ENCODE measurements at places on chromosomes 5 and 9.

GRCh38 chr9:129282731-129283211 is 104.7 kb upstream of the IER5L start:
- DNase-seq = no peak

GRCh38 chr5:77181173-77181572 is 29.3 kb upstream of the PDE8B start:
- no peak for DNase-seq

GRCh38 chr5:175680020-175680419 is 22.1 kb downstream of the HRH2 start:
- DNase-seq = no peak

DNA sequence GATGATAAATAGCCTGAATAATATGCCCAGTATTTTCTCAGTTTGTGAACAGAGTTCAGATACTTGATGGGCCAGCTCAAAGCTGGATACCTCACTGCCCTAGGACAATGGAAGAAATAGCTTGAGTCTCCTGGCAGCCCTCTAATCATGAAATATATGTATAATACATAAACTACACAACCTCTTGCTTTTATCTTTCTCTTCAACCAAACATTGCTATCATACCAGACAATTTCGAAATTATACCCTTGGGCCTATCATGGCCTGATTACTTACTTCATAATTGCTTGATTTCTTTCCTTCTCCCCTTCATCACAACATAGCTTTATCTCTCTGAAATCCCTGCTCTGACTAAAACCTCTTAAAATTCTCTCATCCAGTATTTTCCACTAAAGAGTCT is 1144.9 kb upstream of the C9orf72 start:
- no peak for DNase-seq

DNA sequence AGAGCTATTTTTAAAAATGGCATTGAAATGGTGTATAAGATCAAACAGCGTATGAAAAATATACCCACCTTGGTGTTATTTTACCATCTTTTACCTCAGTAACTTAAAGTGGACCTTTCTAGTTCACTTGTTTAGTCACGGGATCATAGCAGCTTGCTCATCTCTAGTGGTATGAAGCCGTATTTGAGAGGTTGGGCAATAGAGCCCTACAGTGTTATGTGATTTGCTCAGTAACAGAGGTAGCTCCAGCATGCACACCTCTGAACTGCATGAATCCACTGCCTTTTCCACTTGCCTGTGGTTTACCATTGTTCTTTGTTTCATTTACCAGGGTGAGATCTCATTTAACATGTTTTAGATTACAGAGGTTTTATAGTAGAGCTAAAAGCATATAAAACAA is 134.4 kb downstream of the ATG10 start:
- DNase-seq = no peak

DNA sequence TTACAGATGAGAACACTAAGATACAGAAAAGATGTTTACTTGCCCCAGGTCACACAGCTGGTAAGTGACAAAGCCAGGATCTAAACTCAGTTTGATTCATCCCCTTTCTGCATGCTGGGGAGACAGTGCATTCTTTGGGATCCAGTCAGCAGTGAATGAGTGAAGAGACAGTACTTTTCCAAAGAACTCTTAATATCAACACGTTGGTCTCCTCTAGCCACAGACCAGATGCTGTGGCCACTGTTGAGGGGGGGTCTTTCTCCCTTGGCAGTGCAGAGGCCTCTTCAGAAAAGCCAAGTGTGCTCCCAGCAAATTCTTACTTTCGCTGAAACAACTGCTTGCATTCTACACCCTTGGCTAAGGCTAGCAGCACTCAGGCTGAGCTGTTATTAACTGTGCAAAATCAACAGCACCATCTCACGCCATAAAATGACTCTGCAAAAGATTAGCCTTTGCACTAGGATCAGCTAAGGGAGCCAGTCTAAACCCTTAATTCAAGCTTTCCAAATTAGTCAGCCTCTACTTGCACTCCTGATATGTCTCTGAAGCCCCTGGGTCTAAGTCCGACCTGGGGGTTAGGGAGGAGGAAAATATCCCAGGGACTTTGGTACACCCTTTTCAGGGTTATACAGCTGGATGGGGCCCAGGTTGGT is 4.8 kb upstream of the TMEM171 start:
- DNase-seq = no peak

DNA sequence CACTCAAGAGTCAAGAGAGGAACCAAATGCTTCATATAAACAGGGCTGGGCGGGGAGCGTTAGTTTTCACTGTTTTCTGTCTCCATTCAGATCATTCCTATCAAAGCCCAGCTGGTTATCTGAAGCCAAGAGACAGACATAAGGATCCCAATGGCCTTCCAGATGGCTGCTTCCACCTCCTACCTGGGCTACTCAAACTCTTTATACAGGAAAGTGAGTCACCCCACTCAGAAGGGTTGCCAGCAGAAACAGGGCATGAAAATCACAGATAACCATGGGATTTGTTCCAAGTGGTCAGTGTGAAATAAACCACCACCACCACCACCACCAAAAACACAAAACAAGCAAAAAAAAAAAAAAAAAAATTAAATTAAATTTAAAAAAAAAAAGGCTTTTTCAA is 5.5 kb downstream of the PRSS3 start:
- no peak for DNase-seq

Data from Jurkat, Clone E6-1 (cell line).